Tibial artery (tissue), 4 donors: ENCODE measurements at places on chromosomes 6 and 20.

DNA sequence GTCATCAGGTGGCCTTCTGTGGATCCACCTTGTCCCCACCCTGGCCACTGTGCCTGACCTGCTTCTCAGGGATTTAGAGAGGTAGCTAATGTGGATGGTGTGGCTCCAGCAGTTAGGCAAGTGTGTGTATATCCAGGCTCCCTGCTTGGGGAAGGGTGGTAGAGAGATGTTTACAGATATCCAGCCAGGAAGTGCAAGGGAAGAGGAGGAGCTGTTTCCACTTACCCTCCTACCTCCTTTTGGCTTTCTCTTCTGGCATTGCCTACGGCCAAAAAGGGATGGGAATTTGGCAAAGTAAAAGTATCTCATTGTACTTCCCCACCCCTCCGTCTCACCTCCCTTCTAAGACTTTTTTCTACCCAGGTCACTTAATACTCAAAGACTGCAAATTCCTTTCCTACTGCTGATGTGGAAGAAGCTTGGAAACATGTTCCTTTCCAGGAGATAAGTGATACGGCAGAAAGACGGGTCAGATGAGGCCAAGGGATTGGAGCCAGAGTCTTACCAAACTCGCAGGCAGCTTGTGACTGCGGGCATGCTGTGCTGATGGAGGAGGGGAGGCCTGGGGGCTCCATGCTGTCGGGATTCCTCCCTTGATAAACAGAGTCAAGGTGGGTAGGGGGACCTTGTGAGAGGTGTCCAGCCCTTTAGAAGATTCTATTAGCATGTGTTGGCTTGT lies 253.4 kb downstream of the PRL start:
- peak overlapping the region; percentile 29 for H3K27ac ChIP-seq
- H3K4me1 ChIP-seq: peaks cover 15% of the 10 kb centered on the region
- no peaks in the 10 kb centered on the region for H3K27me3 ChIP-seq

- H3K27ac ChIP-seq: peak within 1 kb of the TSS; percentile 92
- peaks cover 20% of the 10 kb centered on the region for H3K4me1 ChIP-seq
- H3K4me3 ChIP-seq: peak within 1 kb of the TSS; percentile 89
- peak; percentile 96 for DNase-seq
- no peaks in the 10 kb centered on the region for H3K36me3 ChIP-seq
Measured at GRCh38 chr6:149565527-149566409, at the start of gene GINM1. GINM1 (plus strand) TSS chr6:149566375; CDS start chr6:149566415, 40 bp downstream.

DNA sequence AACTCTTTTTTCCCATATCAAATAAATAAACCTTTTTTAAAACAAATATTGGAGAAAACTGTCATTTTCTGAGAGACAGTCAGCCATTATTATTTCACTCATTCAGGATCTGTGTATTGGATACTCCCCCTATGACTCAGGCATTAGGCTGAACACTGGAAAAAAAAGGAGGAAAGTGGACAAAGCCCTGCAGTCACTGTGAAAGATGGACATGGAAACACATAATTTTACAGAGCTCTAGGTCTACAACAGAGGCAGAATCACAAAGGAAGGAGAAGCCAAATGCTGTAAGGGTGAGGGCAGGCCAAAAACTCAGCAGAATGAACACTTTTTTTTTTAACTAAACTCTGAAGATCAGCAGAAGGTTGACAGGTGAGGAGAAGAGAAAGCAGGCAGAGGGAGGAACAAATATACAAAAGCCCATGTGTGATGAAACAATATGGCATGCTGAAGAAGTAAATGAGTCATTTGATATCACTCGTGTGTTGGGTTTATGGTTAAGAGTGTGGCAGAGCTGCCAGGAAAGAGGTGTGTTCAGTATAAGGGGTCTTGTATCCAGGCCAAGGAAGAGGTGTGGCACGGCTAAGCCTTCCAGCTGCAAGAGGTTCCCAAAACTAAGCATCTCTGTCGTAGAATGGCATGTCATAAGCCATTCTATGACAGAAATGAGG lies 39.1 kb downstream of the EPB41L2 start:
- no peak for DNase-seq
- no peaks in the 10 kb centered on the region for H3K4me1 ChIP-seq
- H3K4me3 ChIP-seq: no peak overlapping the region

- no peak overlapping the region for H3K4me3 ChIP-seq
- no peak overlapping the region for H3K27ac ChIP-seq
- no peak for DNase-seq
Measured at GRCh38 chr6:106116125-106116832, 30.1 kb downstream of the PRDM1 start.

- no peaks in the 10 kb centered on the region for H3K4me1 ChIP-seq
- no peak overlapping the region for H3K4me3 ChIP-seq
- H3K36me3 ChIP-seq: no peaks in the 10 kb centered on the region
- H3K27me3 ChIP-seq: no peaks in the 10 kb centered on the region
Measured at GRCh38 chr6:63904650-63905248, 269.1 kb downstream of the PHF3 start.

DNA sequence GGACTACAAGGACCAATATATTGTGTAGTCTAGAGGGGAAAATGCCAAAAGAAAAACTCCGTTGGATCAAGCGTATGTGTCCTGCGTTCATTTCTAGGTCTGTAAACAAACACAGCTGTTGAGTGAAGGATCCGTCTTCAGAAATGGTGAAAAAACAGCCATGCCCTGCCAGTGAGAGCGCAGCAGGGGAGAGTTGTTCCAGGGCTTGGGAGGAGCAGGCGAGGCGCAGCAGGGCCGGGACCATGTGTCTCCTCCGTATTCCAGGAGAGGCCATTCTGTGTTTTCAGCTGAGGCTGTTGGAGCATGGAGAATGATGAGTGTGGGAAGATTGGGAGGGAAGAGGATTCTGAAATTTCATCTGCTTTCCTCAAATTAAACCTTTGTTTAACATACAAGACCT lies 38.0 kb downstream of the BMP6 start:
- no peaks in the 10 kb centered on the region for H3K36me3 ChIP-seq
- no peak overlapping the region for H3K27ac ChIP-seq
- H3K4me3 ChIP-seq: no peak overlapping the region
- DNase-seq: no peak
- H3K27me3 ChIP-seq: peaks cover 3% of the 10 kb centered on the region

DNA sequence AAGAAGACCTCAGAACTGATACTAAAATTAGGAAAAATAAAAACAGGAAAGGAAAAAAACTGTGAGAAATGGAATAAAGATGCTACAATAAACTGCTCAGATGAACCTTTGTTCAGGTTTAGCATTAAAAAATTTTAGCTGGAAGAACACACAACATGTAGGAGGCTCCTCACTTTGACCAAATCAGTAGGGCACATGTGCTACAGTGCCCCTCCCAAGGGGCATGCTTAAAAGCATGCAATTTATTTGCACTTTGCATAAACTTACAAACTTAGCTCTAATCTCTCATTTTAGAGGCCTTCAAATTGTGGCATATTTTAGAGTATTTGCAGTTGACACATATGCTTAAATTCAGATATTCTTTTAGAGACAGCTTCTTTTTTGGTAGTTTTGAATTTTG lies 570.2 kb downstream of the UTRN start:
- no peaks in the 10 kb centered on the region for H3K4me1 ChIP-seq
- H3K27ac ChIP-seq: no peak overlapping the region
- H3K36me3 ChIP-seq: peaks cover 34% of the 10 kb centered on the region
- no peaks in the 10 kb centered on the region for H3K27me3 ChIP-seq

DNA sequence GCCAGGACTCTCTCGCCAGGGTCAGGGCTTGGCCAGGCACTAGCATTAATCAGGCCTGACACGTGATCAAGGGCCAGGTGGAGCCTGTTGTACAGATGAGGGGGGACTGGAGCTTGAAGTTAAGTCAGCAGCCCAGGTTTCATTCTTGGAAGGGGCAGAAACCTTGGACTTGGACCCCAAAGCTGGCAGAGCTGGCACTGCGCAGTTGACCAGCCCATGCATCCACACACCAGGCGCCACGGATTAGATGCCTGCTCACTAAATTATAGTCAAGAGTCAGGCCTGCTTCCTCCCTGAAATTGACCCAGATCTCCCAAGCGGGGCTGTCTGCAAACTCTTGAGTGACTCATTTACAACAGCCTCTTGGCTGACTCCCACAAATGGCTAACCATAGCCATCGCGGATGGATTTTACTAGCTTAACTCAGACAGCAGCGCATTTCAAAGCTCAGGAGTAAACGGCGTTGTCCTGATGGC lies 4.1 kb upstream of the TAF4 start:
- no peaks in the 10 kb centered on the region for H3K36me3 ChIP-seq
- no peak overlapping the region for H3K27ac ChIP-seq
- no peak overlapping the region for H3K4me3 ChIP-seq
- H3K27me3 ChIP-seq: no peaks in the 10 kb centered on the region

DNA sequence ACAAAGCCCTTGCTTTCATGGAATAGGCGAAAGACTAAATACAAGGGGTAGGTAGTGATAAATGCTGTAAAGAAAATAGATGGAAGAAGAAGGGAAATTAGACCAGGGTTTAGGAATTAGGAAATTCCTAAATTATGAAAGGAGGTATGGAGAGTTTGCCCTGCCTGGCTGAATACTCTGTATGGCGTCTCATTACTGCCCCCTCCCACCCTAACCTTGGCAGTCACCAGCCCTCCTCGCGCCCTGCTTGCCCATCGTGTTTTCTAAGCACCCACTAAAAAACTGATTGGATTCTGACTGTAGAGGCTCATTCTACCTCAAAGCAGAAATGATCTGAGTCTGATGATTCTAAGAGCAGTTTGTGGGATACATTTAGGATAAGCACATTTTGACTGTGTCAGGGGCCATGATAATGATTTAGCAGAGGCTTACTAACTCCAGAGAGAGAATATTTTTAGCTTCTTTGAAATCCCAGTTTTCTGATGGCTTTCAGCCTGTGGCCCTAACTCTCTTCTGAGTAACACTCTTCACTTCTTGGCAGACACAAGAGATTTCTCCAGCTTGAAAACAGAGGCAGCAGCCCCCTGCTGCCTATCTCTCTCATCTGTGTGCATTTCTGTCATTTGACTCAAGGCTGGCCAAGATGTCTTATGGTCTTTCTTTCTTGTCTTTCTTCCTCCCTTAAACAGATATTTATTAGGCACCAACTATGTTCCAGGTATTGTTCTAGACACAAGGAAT lies 1.4 kb upstream of the CHD6 start:
- no peaks in the 10 kb centered on the region for H3K27me3 ChIP-seq
- DNase-seq: no peak
- H3K36me3 ChIP-seq: no peaks in the 10 kb centered on the region

DNA sequence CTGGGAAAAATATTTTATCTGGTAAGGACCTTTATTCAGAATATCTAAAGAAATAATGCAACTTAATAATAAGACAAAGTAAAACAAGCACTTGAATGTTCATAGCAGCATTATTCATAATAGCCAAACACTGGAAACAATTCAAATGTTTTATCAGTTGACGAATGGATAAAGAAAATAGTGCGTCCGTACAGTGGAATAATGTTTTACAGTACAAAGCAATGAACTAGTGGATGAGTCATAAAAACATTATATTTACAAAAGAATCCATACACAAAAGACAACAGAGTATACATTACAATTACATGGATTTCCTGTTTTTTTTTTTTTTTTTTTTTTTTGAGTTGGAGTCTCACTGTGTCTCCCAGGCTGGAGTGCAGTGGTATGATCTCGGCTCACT lies 12.7 kb downstream of the SMAP1 start:
- H3K27me3 ChIP-seq: no peaks in the 10 kb centered on the region
- H3K27ac ChIP-seq: no peak overlapping the region
- no peak for DNase-seq
- no peak overlapping the region for H3K4me3 ChIP-seq

- no peak overlapping the region for H3K4me3 ChIP-seq
- H3K36me3 ChIP-seq: no peaks in the 10 kb centered on the region
- no peak overlapping the region for H3K27ac ChIP-seq
- DNase-seq: no peak
Measured at GRCh38 chr6:151205721-151206600, 33.8 kb upstream of the AKAP12 start.

GRCh38 chr6:154549179-154549578 lies 38.7 kb upstream of the CNKSR3 start:
- no peaks in the 10 kb centered on the region for H3K27me3 ChIP-seq
- no peak overlapping the region for H3K4me3 ChIP-seq
- H3K4me1 ChIP-seq: no peaks in the 10 kb centered on the region
- no peak overlapping the region for H3K27ac ChIP-seq

DNA sequence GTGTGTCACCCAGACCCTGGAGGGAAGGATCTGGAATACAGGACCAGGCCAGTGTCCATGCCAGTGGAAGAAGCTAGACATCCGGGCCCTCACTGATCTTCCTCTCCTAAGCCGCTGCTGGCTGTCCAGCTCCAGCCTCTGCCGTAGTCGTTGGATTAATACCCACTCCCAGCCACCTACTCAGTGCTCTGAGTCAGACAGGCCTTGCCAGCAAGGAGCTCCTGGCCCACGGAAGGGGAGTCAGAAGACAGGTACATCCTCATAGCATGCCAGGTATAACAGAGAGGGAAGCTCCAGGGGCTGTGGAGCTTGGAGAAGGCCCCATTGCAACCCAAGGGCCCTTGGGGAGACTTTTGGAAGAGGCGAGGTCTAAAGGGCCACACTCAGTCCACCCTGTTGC lies 49.0 kb downstream of the STK35 start:
- no peak overlapping the region for H3K27ac ChIP-seq
- no peaks in the 10 kb centered on the region for H3K27me3 ChIP-seq
- no peak for DNase-seq
- H3K4me3 ChIP-seq: no peak overlapping the region
- H3K4me1 ChIP-seq: peaks cover 17% of the 10 kb centered on the region

DNA sequence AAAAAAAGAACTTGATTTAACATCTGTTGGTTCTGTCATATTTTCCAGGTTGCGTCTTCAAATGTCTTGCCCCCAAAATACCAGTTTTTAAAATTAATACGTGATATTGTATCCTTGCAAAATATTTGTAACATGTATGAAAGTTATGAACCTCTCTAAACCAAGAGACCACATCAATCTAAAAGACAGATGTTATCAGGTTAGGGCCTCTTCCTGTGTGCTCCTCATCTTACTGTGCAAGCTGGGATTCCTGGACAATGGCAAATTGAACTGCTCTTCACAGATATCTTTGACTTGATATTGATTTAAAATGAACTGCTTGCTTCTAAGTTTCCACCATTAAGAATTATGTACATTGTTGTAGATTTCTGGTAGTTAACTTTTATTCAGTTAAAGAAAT lies 9.6 kb downstream of the TMEM239 start:
- H3K4me1 ChIP-seq: peaks cover 7% of the 10 kb centered on the region
- H3K36me3 ChIP-seq: no peaks in the 10 kb centered on the region
- H3K27me3 ChIP-seq: peaks cover 42% of the 10 kb centered on the region
- no peak overlapping the region for H3K4me3 ChIP-seq
- H3K27ac ChIP-seq: no peak overlapping the region

- H3K27me3 ChIP-seq: no peaks in the 10 kb centered on the region
- no peak for DNase-seq
- no peaks in the 10 kb centered on the region for H3K36me3 ChIP-seq
- no peak overlapping the region for H3K27ac ChIP-seq
Measured at GRCh38 chr20:2387180-2387577, 6.5 kb downstream of the TGM6 start.

GRCh38 chr6:593139-593906 lies 63.6 kb downstream of the HUS1B start:
- H3K27me3 ChIP-seq: no peaks in the 10 kb centered on the region
- H3K36me3 ChIP-seq: peaks cover 15% of the 10 kb centered on the region
- no peak overlapping the region for H3K4me3 ChIP-seq

DNA sequence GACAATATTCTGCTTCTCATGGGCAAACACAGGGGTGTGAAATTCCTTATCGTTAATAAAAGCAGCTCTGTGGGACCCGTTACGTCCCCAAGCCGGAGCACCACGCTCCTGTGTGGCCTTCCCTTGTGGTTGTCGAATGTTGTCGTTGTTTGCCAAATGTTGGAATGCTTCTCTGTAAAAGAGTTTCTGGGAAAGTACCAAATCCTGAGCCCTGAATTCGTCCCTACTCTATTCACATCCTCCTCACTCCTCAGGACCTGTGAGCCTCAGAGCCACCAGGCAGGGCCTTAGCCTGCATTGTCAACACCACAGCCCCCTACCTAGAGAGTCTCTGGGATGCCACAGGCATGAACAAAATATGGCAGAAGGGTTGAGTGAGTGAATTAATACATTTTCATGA lies 64.0 kb downstream of the THBS2 start:
- H3K27me3 ChIP-seq: no peaks in the 10 kb centered on the region
- no peak for DNase-seq
- no peak overlapping the region for H3K4me3 ChIP-seq
- H3K27ac ChIP-seq: peak overlapping the region; percentile 79
